ENCODE measurements at places on chromosomes 12 and 14. TPM values are rescaled to one million over a fixed set of nuclear protein-coding genes. Genes with fewer than 3 reads are reported as not detected.

The TPH2 gene
- total RNA-seq: not detected

The CCDC38 gene
- total RNA-seq: 0.49 TPM

The GCN1 gene
- 171 TPM for total RNA-seq

- DNase-seq: no peak
Measured at GRCh38 chr14:95698287-95698686, 12.1 kb downstream of the TCL1B start.

- no peak for DNase-seq
Measured at GRCh38 chr14:88908216-88908615, 83.8 kb downstream of the TTC8 start.

- no peak for DNase-seq
Measured at GRCh38 chr14:69259527-69260189, at the start of gene GALNT16. GALNT16 (plus strand) TSS chr14:69260158; CDS start chr14:69260291, 133 bp downstream.

DNA sequence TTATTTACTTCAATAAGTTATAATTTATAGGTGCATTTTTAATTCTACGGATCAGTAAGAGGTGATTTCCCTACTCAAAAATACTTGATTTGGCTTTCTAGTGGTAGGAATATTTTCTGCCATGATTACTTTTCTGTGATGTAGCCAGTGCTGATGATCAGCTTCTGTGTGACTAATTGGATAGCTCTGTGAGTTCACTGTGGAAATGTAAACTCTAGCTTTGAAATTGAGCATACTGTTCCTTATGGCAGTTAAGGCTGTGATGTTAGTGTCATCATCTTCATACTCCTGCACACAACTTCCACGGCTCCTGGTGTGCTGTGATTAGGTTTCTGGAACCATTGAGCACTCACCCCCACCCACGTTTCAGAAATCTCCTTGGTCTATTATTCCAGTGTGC, 48.2 kb downstream of the PLEKHA5 start:
- no peak for DNase-seq

DNA sequence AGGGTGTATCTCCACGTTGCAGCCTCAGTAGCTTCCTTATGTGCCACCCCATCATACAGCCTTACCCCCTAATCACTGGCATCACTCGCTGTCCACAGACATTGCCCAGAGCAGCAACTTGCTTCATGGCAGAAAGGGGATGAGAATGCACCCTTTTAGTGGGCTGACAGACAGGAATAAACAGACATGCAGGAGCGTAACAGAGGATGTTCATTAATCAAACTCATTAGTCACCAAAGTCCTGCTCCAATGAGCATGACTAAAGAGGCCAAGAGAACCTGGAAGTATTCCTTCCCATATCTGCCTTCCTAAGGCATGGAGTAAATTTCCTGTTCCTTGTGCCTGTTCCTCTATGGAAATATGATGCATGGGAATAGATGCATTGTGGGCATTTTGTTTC, 197.0 kb downstream of the PHLDA1 start:
- no peak for DNase-seq

GRCh38 chr14:20631023-20631879, 10.2 kb downstream of the OR6S1 start:
- DNase-seq: peak; percentile 26
